ENCODE measurements at places on chromosomes 7 and 10. TPM values are rescaled to one million over a fixed set of nuclear protein-coding genes. Genes with fewer than 3 reads are reported as not detected.

DNA sequence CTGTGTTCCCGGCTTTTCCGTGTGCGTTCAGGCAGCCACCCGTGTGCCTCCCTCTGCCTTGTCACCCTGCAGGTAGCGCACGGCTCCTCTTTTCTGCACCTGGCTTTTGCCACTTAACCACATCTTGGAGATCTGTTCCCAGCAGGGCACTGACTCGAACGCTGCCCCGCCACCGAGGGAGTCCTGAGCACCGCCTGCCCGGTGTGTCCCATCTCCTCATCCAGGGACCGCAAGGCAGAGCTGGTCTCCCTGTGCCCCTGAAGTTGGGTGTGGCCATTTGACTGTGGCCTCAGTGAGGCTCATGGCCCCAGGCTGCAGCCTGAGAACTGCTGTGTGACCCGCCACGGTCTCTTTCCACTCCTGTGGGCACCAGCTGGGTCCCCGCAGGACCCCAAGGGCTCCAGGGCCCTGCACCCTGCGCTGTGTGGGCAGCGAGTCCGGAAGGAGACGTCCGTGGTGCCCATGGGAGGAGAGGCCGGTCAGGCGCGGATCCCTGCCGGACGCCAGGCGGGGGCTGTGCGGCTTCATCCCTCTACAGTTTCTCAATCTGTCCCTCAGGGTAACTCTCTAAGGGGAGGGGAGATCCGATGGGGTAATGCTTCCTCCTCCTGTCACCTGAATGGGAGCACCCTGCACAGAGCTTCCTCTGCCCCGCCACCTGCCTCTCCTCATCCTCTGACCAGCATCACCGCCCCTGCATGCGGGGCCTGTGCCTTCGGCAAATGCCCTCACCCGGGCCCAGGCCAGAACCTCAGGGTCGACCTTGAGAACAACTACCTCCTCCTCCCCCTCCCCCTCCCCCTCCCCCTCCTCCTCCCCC, 1.8 kb upstream of the INTS1 start:
- H3K36me3 ChIP-seq: no peaks in the 10 kb centered on the region
- H3K4me3 ChIP-seq: no peak overlapping the region
- H3K27me3 ChIP-seq: no peaks in the 10 kb centered on the region
- no peak for DNase-seq
- peak overlapping the region; percentile 27 for H3K27ac ChIP-seq

- H3K27me3 ChIP-seq: no peaks in the 10 kb centered on the region
- no peak overlapping the region for H3K4me3 ChIP-seq
- no peaks in the 10 kb centered on the region for H3K36me3 ChIP-seq
- DNase-seq: no peak
- H3K4me1 ChIP-seq: no peaks in the 10 kb centered on the region
Measured at GRCh38 chr10:46077141-46077554, 31.1 kb upstream of the MSMB start.

DNA sequence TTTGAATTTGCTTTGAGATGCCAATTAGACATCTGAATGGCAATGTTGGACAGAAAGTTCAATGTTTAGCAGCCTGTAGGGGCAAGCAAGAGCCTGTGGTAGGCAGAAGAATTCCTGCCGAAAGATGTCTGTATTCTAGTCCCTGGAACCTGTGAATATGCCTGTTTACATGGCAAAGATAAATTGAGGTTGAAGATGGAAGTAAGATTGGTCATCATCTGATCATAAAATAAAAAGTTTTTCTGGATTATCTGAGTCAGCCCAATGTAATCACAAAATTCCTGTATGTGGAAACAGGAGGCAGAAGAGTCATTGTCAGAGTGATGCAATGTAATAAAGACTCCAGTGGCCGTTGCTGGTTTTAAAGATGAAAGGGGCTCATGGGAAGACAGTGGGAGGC, 430.5 kb downstream of the MDFIC start:
- H3K27ac ChIP-seq: no peak overlapping the region
- no peaks in the 10 kb centered on the region for H3K4me1 ChIP-seq
- H3K36me3 ChIP-seq: no peaks in the 10 kb centered on the region
- no peak overlapping the region for H3K4me3 ChIP-seq
- DNase-seq: no peak

DNA sequence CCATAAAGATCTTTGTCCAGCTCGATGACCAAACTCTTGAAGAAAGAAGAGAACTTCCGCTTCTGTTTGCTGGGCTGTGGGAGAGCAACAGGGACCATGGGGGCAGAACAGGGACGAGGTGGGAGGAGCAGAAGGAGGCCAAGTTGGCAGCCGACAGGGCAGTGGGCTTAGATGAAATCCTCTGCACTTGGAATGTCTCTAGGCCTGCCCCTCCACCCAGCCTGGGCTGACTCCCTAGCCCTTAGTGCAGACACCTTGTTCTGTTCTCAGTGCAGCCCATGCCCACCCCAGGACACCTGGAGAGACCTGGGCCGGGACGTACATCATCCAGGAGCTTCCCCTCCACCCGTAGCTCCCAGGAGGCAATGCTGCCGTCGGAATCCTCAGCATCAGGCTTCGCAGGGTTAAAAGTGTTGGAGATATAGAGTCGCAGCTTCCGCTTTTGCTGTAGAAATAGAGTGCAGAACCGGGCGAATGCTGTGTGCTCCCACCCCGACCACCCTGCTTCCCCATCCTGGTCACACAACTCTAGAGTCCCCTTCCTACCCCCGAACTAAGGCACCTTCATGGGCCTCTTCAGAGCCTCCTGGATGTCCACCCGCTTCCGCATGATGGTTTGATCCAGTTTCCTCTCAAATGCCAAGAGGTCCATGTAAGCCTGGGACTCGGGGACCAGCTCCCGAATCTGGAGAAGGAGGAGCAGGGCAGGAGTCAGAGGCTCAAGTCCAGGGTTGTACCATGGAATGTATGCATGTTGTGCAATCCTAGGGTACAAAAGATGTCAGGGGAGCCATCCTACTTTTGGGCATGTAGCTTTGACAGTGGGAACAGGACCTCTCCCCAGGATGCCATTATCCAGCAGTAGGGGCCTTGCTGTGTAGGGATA, 6.1 kb downstream of the SMARCD3 start:
- no peak overlapping the region for H3K4me3 ChIP-seq
- no peak for DNase-seq
- no peak overlapping the region for H3K27ac ChIP-seq
- peaks cover 52% of the 10 kb centered on the region for H3K4me1 ChIP-seq
- H3K36me3 ChIP-seq: peaks cover 66% of the 10 kb centered on the region

DNA sequence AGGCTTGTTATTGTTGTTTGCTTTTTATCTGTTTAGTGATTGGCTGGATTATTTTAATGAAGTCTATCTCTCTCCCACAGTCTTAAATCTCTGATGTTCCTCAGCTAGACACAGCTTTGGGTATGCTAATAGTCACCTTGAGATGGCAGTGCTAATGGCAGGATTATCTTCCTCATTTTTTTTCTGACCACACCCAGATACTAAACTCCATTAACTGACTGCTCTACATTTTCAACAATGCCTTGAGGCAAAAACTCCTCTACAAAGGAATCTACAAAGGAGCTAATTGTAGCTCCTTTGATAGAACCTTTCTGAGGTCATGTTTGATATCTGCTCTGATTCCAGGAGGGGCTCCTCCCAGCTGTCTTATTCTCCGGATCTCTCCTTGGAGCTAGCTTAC, 122.6 kb downstream of the HBP1 start:
- H3K4me3 ChIP-seq: no peak overlapping the region
- H3K4me1 ChIP-seq: peaks cover 10% of the 10 kb centered on the region
- H3K27me3 ChIP-seq: no peaks in the 10 kb centered on the region
- no peak overlapping the region for H3K27ac ChIP-seq
- no peaks in the 10 kb centered on the region for H3K36me3 ChIP-seq

- H3K27ac ChIP-seq: no peak overlapping the region
- DNase-seq: no peak
- H3K27me3 ChIP-seq: no peaks in the 10 kb centered on the region
- H3K4me3 ChIP-seq: no peak overlapping the region
Measured at GRCh38 chr10:132362151-132362611, 30.2 kb downstream of the LRRC27 start.

DNA sequence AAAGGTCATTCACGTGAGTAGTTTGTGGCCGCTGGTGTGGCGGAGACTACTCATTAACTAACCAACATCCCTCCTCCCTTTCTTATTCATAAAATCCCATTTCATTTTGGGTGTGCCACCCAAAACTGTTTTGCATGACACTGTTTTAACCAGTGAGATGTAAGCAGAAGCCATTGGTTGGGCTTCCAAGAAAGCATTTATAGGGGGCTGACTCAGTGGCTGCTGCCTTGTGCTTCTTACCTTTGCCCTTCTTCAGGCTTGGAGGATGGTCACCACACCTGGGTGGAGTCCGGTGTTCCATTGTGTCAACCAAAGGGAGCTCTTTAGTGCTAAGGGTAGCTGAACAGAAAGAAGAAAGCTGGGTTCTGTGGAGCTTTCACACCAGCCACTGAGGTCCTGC, 37.2 kb upstream of the EPC1 start:
- no peak for DNase-seq
- H3K4me1 ChIP-seq: peaks cover 29% of the 10 kb centered on the region
- no peaks in the 10 kb centered on the region for H3K27me3 ChIP-seq
- H3K4me3 ChIP-seq: no peak overlapping the region

DNA sequence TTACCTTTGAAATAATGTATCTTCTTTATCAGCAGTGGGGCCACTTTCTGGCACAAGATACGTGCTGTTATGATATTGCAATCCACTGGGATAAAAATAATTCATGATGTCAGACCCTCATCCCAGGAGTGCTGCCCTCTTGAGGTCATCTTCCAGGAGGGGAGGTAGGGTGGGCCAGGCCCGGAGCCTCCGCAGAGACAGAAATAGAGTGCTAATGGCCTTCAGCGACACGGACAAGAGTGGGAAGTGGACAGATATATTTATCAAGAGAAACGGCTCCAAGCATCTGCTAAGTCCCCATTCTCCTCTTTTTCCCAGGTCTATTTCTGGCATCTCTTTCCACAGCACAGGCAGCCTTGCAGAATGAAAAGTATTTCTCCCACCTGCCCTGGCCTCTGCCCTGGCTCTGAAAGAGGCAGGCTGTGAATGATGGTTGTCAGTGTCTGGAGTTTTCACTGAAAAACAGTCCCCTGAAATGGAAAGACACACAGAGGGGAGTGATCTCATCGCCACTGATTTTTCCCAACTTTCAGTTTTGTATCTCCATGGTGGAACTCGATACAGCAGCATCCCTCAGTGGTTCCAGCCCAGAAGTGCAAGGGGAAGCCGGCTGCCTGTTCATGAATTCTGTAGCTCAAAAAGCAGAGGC, 251.7 kb upstream of the MYO3A start:
- H3K4me1 ChIP-seq: no peaks in the 10 kb centered on the region
- no peaks in the 10 kb centered on the region for H3K27me3 ChIP-seq
- no peak overlapping the region for H3K27ac ChIP-seq
- no peak for DNase-seq
- no peak overlapping the region for H3K4me3 ChIP-seq

DNA sequence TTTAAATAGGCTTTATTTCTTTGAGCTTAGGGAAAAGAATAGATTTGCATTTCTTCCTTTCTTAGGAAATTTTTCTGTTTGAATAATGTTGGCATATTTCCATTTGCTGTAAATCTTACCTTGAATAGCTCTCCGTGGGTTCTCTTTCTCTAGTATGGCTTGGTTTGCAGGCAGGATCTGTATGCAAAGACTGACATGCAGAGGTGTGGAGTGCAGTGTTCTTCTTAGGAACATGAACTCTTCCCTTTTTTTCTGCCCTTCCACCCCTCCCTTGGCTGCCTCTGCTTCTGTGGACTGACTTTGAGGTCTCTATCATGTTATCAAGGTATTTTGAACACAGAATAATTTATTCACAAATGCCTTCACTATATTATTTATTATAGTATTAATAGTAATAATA, 222.8 kb downstream of the LHFPL3 start:
- no peak overlapping the region for H3K27ac ChIP-seq
- H3K4me3 ChIP-seq: no peak overlapping the region
- H3K27me3 ChIP-seq: no peaks in the 10 kb centered on the region

GRCh38 chr7:1152492-1152891, 7.5 kb downstream of the ZFAND2A start:
- no peaks in the 10 kb centered on the region for H3K4me1 ChIP-seq
- H3K27ac ChIP-seq: no peak overlapping the region

GRCh38 chr7:80781561-80781979, 137.3 kb downstream of the SEMA3C start:
- no peaks in the 10 kb centered on the region for H3K36me3 ChIP-seq
- DNase-seq: no peak
- no peaks in the 10 kb centered on the region for H3K27me3 ChIP-seq
- no peak overlapping the region for H3K27ac ChIP-seq

DNA sequence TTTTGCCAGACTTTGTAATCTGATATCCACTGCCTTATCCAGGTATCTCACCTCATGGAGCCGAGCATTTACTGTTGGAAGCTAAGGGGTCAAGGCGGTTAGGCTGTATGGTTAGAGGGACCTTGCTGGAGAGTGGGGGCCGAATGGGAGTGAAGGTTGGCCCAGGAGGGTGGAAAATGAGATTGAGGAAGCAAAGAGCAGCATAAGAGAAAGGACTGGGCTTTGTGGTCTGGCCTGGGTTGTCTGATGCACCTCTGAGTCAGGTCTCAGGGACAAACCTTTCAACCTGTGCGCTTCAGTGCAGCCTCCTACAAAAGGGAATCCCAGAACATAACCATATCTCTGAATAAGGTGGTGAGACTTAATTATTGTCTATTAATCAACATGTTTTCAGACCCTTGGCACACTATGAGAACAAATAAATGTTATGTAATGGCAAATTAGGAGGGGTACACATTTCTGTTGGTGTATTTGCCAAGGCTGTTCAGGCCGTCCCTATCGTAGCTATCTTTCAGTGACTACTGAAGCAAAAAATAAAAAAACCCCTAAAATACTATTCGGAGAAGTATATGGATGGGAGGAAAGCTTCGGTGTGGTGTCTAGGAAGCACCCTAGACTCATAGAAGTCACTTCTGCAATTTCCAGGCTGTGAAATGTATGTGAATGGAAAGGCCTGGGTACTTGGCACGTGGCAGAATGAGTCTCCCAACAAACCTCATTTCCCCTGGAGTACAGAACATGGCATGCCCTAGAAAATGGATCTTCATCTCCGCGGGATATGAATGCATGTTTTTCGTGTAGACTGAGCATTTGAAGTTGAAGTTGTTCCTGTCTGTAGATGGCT, 4.3 kb downstream of the CAMK1D start:
- peaks cover 9% of the 10 kb centered on the region for H3K27me3 ChIP-seq
- H3K4me3 ChIP-seq: no peak overlapping the region
- H3K4me1 ChIP-seq: peaks cover 10% of the 10 kb centered on the region

DNA sequence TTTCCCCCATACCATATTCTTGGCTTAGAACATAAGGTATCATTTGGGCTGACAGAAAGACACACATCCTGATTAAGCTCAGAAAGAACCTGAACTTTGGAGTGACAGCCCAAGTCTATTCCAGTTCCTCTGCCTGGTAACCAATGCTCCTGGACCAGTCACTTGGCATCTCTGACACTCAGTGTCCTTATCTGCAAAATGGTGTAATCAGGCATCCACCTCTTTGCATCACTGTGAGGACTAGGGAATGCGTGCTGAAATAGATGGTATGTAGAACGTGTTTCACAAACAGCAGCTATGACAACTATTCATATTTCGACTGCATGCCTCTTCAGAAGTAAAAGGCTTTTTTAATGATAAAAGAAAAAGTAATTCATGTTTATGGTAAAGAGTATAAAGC, 26.2 kb upstream of the PIK3AP1 start:
- H3K27me3 ChIP-seq: no peaks in the 10 kb centered on the region
- H3K4me3 ChIP-seq: no peak overlapping the region
- no peaks in the 10 kb centered on the region for H3K36me3 ChIP-seq

GRCh38 chr7:129159539-129159938, 15.0 kb downstream of the TSPAN33 start:
- no peaks in the 10 kb centered on the region for H3K27me3 ChIP-seq
- DNase-seq: no peak
- H3K4me3 ChIP-seq: no peak overlapping the region

The APBB1IP gene
- 1.5 TPM for total RNA-seq

All from psoas muscle (tissue), 8 donors.